Activated CD8-positive, alpha-beta memory T cell treated with anti-CD3 and anti-CD28 coated beads, Interleukin-2, amount 10 ng/mL, durations not matched to agents 7 days and 5 days (primary cell): ENCODE measurements at places on chromosomes 1 and 21.

GRCh38 chr21:39217356-39218081, 34.3 kb upstream of the PSMG1 start:
- no peak for DNase-seq

- DNase-seq, result no peak
These were observed 144.6 kb downstream of the LRIG2 start for GRCh38 chr1:113217447-113218208.

- no peak for DNase-seq
These were observed 6.2 kb upstream of the FYB2 start for GRCh38 chr1:56825436-56825835.

DNA sequence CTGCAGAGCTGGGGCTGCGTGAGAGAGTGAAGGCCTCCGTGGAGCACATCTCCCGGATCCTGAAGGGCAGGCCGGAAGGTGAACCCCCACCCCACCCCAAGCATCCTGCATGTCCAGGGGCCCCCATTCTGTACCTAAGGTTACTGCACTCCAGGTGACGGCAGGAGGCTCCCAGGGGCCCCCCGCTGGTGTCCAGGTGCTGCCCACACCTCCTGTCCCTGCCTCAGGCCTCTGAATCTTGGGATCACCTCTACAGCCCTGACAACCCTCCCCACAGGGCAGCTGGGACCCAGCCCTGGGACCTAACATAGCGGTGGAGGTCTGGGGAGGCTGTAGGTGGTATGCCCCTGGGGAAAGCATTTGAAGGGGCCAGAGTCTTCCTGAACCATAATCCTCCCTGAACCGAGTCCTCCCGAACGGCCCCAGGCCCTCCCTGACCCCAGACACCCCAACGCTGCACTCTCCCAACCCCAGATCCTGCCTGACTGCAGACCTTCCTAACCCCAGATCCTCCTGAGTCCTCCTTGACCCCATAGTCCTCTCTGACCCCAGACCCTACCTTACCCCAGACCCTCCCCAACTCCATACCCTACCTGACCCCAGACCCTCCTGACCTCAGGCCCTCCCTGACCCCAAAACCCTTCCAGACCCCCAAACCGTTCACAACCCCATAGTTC, 33.5 kb downstream of the TRIM11 start:
- DNase-seq, result no peak

- DNase-seq, result no peak
These were observed 113.0 kb downstream of the OSBPL9 start for GRCh38 chr1:51729824-51730301.

GRCh38 chr21:33505833-33506232, 14.3 kb upstream of the DNAJC28 start:
- no peak for DNase-seq

DNA sequence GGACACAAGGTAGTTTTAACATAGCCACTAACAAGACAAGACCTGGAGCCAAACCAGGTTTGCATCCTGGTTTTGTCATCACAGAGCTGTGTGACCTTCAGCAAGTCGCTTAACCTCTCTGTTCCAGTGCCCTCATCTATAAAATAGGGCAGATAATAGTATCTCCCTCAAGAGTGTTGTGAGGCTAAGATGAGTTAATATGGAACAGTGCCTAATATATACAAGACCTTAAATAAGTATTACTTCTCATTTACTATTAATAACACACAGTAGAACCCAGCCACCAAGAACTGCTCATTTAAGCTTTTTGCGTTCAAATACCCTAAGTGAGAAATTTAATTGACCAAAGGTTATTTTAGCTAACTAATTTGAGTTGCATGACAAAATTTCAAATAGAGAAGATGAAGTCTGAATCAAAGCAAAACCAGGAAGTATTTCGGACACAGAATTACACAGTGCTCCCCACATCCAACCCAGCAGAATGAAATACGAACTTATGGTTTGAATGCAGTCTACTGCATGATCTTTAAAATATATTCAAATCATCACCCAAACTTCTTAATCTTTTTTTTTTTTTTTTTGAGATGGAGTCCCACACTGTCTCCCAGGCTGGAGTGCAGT, 123.9 kb upstream of the KRTAP19-8 start:
- no peak for DNase-seq

- no peak for DNase-seq
These were observed 115.1 kb upstream of the JUN start for GRCh38 chr1:58898739-58899586.

GRCh38 chr1:198889101-198889500, 250.3 kb downstream of the PTPRC start:
- no peak for DNase-seq

DNA sequence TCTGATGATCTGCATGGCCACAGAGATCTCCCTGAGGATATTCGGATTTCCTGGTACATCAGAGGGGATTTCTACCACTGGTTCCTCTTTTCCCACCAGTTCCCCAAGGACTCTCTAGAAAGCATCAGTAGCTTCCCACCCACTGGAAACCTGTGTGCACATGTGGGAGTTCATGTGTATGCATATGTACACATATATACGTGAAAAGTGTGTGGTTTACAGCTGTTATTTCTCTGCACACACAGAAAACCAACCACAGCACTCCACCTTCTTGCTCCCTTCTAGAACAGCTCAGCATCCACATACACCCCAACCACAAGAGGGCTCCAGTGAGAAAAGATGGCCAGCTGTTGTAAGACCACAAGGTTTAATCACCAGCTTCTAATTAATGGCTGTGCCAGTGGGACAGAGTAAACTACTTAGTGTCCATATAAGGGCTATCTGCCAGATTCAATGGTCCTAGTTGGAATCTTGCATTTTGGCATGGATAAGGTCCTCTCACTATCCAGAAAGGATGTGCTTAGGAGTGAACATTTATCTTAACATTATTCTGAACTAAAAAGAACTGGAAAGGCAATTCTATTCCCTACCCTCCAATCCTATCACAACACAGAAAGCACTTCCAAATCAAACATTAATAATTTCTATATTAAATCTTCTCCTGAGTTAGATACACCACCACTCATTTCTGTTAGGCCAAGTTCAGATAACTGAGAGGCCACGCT, 24.1 kb downstream of the GPR3 start:
- DNase-seq, result peak; percentile 78

GRCh38 chr1:115744646-115745275, 23.8 kb downstream of the CASQ2 start:
- no peak for DNase-seq

- DNase-seq, result no peak
These were observed 108.4 kb downstream of the BEND5 start for GRCh38 chr1:48668339-48668738.
